DMS79 treated with DMSO at 0.1 percent for 48 hours (cell line): ENCODE measurements at places on chromosomes 1 and 21.

- no peak for DNase-seq
Measured at GRCh38 chr1:40372658-40373322, 737 bp upstream of the SMAP2 start.

GRCh38 chr1:174433451-174433850, 14.3 kb upstream of the GPR52 start:
- DNase-seq, result no peak

GRCh38 chr1:4964634-4965345, 310.4 kb downstream of the AJAP1 start:
- no peak for DNase-seq

DNA sequence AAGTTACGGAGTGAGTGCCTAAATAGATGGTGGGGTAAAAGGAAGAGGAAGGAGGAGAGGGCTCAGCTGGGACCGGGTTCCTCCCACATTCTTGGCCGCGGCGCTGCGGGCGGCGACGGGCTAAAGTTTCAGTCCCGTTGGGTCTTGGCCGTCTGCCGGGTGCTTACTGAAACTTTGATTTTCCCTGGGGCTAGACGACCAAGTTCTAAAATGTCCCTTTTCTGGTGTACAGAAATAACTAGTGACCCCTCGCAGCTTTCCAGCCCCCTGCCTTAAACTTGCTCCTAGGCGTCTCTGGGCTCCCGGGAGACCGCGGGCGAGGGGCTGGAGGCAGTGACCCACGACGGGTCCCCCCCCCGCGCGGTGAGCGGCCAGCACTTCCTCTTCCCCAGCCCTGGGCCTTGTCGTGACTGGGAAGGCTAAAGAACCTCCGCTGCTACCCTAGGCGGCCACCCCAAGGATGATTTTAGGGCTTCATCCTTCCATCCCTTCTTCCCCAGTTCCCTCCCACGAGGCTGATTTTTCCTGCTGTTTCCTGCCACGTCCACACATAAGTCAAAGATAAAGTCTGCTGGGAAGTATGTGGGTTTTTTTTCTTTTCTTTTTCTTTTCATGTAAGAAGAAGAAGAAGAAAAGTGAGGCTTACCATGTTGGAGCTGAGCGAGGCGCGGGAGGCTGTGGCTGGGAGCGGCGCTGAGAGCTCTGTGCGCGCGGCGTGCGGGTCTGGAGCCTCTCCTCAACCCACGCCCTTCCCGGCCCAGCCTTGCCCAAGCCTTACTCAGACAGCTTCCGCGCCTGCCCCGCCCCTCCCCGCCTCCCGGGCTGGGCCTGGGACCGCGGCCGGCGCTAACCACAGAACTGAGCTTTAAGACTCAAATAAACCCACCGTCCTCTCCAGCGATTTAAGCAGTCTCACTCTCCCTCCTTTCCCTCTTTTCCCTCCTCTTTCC, at the start of gene S100A11:
TSS of gene S100A11 (minus strand) at position 738 of the 950 bp plus-strand sequence. CDS start at position 649, 89 bp downstream.
- peak; percentile 64 for DNase-seq

DNA sequence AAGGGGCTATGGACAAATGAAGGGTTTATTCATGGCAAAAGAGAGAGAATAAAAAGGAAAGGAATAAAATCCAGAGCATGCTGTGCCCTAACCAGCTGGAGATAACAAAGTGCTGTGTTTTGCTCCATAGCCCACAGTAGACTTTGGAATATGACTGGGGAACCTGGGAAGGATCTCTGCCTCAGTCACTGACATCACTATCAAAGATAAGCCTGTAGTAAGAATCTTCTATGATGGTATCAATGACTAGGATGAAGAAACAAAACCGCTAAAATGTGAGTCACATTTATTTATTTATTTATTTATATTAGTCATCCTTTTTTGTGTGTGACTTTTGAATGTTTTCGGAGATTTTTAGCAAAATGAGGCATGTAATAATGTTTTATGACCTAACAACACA, 56.3 kb downstream of the NVL start:
- DNase-seq, result no peak

- no peak for DNase-seq
Measured at GRCh38 chr1:197857477-197857876, 45.0 kb upstream of the C1orf53 start.

- no peak for DNase-seq
Measured at GRCh38 chr1:198220428-198220827, 63.6 kb downstream of the NEK7 start.

DNA sequence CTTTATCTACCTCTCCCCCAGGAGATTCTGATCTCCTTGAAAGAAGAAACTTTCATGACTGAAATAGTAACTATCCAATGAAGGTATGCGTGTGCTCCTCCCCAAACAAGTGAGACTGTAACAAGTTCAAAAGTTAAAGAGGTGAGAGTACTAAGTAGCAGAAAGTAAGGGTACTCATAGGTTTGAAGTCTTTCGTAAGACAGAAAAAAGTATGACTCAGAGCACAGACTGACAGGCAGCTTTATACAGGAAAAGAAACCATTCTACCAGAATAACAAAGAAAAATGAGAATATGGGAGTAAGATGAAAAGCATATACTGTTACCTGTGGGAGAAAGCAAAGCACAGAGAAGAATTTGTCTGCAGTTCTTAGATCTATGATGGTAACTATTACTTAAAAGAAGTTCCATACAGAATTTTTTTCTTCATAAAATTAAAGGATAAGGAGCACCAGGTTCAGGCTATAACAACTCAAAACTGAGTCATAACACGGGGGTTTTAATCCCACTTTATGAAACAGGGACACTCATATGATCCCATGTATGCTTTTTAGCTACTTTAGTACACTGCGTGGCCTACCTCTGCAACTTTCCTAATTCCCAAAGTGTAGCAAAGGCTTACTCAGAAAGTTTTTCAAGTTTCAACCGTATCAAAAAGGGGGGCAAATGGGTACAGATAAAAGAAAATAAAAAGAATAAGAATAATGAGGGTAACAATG, 52.0 kb downstream of the FOXJ3 start:
- no peak for DNase-seq

DNA sequence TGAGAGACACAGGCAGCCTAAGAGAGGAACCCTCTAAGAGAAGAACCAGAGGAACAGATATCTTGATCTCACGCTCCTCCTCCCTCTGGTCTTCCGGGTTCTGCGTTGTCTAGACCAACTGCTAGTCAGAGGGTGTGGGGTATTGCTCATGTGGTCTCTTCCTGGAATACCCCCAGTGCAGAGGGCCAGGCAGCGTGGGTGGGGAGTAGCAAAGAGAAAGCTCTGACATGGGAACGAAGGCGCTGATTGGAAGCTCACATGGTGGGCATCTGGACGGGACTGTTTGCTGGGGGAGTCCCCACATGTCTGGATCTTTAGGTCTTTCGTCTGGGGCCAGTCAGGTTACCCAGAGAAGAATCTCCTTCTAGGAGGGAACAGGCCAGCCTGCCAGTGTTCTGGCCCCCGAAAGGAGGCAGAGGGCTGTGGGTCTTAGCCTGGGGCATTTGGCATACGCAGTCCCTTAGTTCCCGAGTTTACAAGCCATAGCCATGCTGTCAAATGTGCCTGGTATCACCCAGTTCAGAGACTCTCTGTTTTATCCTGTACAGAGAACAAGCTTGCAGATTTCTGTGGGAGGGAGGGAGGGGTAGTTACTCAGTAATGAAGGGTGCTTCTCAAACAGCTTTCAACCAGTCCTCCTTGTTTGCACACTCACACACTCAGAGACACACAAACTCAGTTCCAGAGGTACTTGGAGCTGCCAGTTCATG, 18.3 kb upstream of the IL6R start:
- DNase-seq, result no peak

- peak; percentile 64 for DNase-seq
Measured at GRCh38 chr1:36553591-36554322, 71.0 kb upstream of the CSF3R start.

GRCh38 chr1:171507435-171507834, 22.1 kb downstream of the PRRC2C start:
- DNase-seq, result no peak

GRCh38 chr1:188062456-188062855, 1233.7 kb downstream of the PLA2G4A start:
- no peak for DNase-seq

GRCh38 chr1:54507033-54507870, 40.8 kb upstream of the ACOT11 start:
- no peak for DNase-seq

GRCh38 chr1:2583331-2583791, 3.2 kb upstream of the PRXL2B start:
- DNase-seq, result no peak

GRCh38 chr1:26529655-26530409, at the start of gene RPS6KA1:
Gene RPS6KA1, plus strand, starts transcription at chr1:26529761. Its CDS starts 160 bp downstream, at chr1:26529921.
- DNase-seq, result peak; percentile 81

- no peak for DNase-seq
Measured at GRCh38 chr1:232062967-232063366, 436.4 kb downstream of the DISC1 start.

GRCh38 chr1:67060811-67061218, 6.9 kb upstream of the SLC35D1 start:
- no peak for DNase-seq

DNA sequence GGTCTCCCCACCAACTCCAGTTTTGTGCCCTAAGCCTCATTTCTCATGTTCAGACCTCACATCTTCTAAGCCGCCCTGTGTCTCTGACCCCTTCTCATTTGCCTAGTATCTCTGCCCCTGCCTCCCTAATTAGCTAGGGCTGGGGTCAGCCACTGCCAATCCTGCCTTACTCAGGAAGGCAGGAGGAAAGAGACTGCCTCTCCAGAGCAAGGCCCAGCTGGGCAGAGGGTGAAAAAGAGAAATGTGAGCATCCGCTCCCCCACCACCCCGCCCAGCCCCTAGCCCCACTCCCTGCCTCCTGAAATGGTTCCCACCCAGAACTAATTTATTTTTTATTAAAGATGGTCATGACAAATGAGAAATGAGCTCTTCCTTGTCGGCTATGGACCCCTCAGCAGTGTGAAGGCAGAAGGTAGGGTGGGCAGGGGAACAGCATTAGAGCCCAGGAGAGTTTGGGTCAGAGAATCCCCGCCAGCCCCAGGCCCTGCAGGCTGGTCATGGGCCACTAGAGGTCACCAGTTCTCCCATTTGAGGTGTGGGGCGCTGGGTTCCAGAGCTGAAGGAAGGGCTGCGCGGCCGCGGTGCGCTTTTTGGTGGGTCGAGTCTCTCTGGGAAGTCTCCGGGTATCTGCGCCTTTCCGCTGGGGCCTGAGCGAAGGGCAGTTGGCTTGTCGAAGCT, 11.5 kb downstream of the ADAMTSL4 start:
- peak; percentile 76 for DNase-seq

GRCh38 chr1:43634721-43635120, 15.2 kb upstream of the KDM4A start:
- no peak for DNase-seq

- peak; percentile 41 for DNase-seq
Measured at GRCh38 chr1:15430787-15431570, 7.3 kb upstream of the CTRC start.

DNA sequence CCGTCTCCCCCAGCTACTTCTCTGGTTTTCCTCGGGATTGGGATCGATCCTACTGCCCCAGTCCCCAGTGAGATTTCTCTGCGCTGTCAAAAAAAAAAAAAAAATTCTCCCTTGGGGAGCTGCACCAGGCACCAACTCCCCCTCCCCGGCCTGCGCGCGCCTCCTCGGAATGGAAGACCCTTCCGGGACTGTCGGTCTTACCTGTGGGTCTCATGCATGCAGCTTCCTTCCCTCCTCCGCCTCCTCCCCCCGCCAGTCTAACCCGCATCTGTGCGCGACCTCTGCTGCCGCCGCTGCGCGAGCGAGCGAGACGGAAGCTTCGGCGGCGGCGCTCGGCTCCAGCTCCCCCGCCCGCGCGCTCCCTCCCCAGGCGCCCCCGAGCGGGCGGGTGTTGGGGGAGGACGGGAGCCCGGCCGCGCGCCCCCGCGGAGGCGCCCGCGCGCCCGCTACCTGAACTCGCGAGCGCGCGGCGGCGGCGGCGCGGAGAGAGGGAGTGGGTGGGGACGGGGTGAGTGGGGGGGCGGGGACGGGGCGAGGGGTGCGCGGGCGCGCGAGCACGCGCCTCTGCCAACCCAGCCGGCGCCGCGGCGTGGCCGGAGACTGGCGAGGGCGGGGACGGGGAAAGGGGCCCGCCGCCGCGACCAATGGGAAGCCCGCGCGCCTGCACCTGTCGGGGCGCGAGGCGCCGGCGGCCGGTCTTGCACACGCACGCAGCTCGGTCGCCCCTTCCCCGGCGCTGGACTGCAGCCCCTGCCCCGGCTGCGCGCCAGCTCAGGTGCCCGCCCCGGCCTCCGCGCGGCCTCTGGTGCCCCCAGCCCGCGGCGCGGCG, at the start of gene SUSD4:
TSS of gene SUSD4 (minus strand) at position 321 of the 829 bp plus-strand sequence. CDS start 751 bp downstream, outside the sequence.
- peak; percentile 82 for DNase-seq

GRCh38 chr1:181674617-181675016, 191.3 kb downstream of the CACNA1E start:
- peak; percentile 19 for DNase-seq

DNA sequence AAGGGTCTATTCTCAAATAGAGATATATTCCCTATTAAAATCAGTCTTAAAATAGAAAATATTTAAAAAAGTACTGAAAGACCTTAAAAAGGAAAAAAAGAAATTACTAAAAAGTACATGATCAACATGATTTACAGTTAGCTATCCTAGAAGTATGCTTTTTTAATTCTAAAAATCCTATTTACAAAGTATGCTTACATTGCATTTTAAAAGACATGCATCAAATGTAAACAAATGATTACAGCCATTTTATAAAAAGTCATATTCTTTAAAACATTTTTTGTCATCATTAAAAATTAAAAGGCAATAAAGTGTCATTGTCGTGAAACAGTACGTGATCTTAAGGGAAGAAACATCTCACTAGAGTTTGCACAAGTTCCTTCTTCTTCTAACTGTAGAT, 7.9 kb upstream of the C1orf52 start:
- DNase-seq, result no peak

- DNase-seq, result peak; percentile 64
Measured at GRCh38 chr1:204507317-204508105, 8.7 kb upstream of the MDM4 start.

GRCh38 chr21:34190576-34191321, 117.4 kb downstream of the MRPS6 start:
- DNase-seq, result no peak

GRCh38 chr1:185786524-185786923, 52.3 kb downstream of the HMCN1 start:
- DNase-seq, result no peak

DNA sequence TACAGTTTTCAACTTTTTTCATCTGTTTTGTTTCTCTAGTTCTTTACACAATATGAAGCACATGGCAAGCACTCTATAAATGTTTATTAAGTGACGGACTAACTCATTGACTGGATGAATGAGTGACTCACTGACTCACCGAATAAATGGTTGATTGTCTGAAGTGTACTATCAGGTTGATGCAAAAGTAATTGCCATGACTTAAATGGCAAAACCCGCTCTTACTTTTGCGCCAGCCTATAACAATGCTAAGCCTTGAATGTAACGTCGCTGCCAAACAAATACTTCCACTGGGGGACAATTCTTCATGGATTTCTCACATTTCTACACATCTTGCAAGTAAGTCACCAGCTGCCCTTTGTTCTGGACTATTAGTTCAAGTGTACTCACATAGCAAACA, 109.0 kb upstream of the KCTD3 start:
- DNase-seq, result no peak

- DNase-seq, result no peak
Measured at GRCh38 chr1:207918011-207918410, 7.1 kb upstream of the CD34 start.
